ENCODE measurements at places on chromosomes 7 and 10.

DNA sequence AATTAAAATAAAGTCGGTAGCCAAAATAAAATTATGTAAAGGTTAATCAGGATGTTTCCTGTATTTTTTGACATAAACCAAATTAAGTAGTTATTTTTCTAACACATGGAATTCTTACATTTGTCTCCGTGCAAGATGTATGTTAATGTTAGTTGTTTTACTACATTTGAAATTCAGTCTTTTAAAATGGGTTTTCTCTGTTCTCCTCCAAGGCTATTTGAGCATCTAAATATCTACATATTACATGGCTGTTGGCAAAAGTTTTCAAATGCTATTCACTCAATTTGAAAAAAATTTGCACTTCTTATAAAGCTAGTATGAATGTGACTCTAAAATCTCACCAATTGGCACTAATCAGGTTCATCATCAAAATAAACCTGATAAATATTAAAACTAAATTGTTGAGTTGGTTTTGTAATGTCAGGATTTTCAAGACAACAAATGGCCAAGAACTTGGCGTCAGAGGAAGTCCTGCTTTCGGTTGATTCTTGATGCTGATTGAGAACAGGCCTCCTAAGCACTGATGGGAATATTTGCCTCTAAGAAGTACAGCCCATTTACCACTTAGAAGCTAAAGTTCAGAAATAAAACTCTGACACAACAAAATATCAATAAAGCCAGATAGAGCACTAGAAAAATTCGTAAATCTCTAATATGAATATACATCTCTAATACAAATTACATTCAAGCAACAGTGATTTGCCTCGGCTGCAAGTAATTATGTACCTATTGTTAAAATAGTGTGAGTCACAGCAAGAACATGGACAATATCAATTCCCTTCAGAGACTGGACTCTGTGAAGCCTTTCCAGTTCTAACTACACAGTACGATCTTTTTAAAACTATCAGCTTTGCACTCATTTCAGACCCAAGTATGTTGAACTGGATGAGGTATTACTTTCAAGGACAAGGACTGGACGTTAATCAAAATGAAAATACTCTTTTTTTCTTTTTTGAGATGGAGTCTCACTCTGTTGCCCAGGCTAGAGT, 733.1 kb upstream of the C7orf33 start:
- DNase-seq, result no peak

DNA sequence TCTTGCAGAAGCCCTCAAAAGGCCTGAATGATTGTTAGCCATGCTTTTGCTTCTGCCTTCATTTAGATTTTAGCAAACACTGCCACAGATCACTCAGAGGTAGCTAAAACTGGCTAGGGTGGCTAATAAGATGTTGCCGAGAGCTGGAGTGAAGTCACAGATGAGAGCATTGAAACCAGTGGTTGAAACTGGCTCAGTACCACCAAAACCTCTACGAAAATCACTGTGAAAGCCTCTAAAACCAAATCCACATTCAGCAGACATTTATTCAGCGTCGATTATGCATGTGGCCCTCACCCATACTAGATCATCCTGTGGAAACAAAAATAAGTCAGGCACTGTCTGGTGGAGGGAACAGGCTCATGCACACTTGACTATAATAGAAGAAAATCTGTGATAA, 50.8 kb downstream of the PIK3CG start:
- no peak for DNase-seq

GRCh38 chr7:147196481-147196880, 1079.9 kb downstream of the CNTNAP2 start:
- peak; percentile 86 for DNase-seq

GRCh38 chr10:47020471-47020870, 109.2 kb downstream of the PTPN20 start:
- no peak for DNase-seq

DNA sequence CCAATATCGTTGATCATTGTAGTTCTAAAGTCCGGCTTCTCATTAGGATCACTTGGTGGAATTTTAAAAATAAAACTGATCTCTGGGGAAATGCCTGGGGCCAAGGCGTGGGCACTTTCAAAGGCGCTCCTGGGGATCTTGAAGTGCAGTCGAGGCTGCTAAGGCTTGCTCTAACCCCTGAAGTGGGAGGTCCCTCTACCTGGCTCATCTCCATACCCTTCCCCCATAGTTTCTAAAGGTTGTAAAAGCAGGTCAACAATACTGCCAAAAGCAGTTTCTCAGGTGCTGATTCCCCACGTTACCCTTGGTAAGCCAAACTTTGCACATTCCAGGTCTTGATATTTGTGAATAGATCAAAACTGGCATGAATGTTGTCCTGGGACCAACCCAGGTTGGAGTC, 79.0 kb upstream of the SP8 start:
- DNase-seq, result no peak

- no peak for DNase-seq
Measured at GRCh38 chr10:89591796-89592271, 53.2 kb downstream of the PANK1 start.

DNA sequence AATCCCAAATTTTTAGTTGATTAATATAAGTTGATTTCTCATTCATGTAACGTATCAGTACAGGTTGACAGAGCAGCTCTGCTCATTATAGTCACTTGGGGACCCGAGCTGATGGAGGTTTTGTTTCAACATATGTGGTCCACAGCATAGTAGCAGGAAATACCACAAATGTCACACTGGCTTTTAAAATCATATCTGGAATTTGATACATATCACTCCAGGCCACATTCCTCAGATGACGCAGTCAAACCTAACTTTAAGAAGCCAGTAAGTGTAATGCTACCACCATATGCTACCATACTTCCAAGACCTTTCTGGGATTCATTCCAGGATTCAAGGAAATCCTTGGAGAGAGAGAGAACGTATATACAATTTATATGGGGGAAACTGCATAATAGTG, 156.3 kb downstream of the PHF14 start:
- no peak for DNase-seq

DNA sequence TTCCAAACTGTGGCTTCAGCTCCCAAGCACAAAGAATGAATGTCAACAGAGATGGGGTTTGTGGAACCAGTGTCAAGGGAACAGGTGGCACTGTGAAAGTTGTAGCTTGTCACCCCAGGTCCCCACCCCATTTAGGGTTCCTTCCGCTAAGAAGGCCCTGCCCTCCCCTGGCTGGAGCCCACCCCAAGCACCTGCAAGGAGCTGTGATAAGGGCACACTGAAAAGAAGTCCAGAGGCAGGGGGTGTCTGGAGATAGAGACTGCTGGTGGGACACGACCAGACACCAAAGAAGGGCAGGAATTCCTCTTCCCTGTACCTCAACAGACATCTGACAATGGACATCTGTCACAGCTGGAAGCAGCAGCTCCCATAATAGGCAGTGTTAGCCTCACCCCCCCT, 4.5 kb downstream of the GRID1 start:
- no peak for DNase-seq

GRCh38 chr7:101386558-101387231, 24.0 kb downstream of the COL26A1 start:
- DNase-seq, result peak; percentile 16

- peak; percentile 71 for DNase-seq
Measured at GRCh38 chr7:28955718-28956607, 2.2 kb downstream of the TRIL start.

DNA sequence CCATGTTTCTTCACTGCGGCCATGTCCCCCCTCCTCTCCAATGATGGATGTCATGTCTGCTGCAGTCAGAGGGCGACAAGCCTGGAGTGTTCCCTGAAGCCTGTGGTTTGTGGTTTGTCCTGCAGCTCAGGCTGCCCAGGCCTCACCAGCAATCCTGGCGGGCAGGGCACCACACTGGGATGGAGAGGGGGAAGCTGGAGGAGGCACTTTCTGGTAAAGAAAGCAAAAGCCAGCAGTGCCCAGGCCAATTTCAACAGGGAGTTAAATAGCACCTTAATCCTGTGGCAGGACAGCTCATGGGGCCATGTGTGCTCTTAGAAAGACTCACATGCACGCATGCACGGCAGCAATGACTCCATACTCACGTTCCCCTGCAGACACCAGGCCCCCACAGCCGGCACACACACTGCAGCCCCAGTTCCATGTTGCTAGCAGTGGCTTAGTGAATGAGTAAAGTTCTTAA, 158.3 kb downstream of the EGFR start:
- DNase-seq, result no peak

DNA sequence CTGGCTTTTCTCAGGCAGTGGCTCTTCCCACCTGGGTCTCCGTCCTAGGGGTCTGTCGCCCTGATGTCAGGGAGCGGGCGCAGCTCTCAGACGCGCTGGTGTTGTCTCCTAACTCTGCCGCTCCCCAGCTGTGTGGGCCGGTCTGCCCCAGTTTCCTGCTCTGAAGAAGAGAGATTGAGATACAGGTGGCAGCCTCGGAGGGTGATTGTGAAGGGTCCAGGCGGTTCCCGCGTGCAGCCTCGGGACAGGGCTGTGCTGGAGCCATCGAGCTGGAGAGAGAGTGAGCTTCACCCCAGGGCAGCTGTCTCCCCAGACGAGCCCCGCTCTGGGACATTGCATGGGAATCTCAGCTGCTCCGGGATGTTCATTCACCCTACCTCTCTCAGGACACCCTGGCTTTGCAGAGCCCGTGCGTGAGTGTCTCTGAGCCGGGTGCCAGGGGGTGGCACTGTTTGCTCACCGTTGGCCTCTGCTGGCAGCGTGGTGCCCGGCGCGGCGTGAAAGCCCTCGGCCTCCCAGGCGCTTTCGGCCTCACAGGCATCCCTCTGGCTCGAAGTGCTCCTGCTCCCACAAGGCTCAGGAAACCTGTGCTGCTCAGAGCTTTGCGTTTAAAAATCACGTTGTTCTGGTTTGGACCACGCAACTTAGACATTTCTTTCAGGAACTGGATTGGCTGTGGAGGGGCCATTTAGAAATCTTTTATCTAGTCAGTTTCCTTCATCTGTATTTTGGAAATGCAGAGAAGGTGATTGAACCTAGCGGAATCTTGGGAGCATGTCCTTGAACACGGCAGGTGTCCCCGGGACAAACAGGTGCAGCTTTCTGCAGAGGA, 33.8 kb upstream of the ZFAND2A start:
- DNase-seq, result peak; percentile 72

DNA sequence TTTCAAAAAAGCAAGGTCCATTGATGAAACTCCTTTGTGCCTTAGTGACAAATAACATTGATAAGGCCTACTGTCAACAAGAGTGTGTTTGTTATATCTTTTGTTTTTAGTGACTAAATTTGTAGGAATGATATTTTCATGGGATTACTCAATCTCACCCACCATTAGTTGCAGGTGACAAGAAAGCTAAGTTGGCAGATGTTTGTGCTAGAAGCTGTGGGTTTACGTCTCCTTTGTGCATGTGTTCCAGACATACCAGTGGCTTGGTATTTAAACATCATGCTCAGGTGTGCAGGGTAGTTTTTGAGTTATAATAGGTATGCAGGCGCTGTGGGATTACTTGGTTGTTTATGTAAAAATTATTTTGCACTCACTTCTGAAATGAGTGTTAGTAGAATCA, 178.6 kb downstream of the ANKRD30A start:
- no peak for DNase-seq

DNA sequence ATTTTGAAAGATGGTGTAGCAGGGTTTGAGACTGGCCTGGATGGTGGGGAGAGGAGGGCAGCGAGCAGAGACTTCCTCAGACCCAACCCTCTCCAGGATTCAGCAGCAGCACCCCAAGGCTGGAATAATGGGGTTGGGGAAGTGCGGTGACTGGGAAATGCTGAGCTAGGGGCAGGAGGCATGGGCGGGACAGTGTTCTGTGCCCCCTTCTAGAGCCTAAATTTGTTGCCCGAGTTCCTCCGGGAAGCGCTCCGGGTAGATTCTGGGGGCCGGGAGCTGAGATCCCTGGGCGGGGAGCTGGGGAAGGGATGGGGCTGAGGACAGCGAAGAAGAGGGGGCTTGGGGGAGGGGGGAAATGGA, at the start of gene CHAT:
TSS of gene CHAT (plus strand) at position 156 of the 360 bp plus-strand sequence. CDS start at position 309, 153 bp downstream.
- no peak for DNase-seq

DNA sequence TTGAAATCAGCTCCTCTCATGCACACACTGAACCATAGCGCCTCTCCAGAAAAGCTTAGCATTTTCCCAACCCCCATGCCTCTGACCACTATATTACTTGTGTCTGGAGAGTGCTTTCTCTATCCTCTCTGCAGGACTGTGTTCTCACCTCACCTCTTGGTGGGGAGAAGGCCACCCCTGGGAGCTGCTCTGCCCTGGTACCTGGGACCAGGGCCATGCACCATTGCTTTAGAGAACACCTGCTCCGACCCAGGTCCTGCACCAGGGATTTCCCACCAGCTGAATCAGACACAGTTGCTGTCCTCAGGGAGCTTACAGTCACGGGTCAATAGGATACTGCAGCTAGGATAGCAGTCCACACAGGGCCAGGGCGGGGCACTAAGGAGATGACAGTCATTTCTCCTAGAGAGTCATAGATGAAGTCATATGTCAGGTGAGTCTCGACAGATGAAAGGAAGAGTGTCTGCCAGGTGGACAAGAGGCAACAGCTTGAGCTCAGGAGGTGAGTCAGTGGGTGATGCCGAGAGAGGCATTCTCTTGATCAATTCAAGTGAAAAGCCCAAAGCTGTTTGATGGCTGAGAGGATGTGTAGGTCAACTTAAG, 619 bp upstream of the LMTK2 start:
- peak; percentile 11 for DNase-seq

- DNase-seq, result no peak
Measured at GRCh38 chr10:45461034-45461433, 87.0 kb downstream of the ALOX5 start.

DNA sequence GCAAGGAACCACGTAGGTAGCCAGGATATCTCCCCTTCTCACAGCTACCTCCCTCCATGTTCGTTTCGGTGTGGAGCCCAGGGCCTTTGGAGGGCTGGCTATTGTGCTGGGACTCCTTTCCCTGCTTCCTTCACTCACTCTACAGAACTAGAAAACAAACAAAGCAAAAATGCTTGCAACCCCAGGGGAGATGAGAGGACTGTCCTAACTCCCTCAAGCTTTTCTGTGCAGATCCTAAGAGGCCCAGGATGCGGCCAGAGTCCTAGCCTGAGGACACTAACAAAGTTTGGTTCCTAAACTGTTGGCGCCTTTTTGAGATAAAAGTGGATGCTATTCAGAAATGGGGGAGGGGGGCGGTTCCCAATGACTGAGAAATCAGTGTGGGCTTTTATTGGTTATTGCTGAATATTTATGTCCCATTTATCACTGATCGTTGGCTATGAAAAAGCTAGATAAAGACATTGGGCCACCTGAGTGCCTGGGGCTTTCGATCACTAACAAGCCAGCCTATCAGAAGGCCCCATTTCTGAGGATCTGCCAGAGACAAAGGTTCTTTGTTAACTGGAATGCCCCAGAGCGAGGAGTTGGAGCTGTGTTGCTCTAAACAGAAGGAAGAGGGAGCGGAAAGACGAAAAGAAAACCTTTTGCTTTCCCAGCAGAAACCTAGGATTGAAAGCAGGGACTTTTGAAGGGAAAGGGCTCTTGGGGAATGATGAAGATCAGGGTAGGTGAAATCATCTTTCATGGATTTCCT, 95.2 kb upstream of the EGR2 start:
- DNase-seq, result no peak

- DNase-seq, result no peak
Measured at GRCh38 chr7:127673902-127674301, 21.9 kb downstream of the SND1 start.
